ENCODE measurements at places on chromosomes 13 and 19. TPM values are rescaled to one million over a fixed set of nuclear protein-coding genes. Genes with fewer than 3 reads are reported as not detected.
A peak's percentile ranks its signal among the peaks of the same experiment; 100 is the strongest.

DNA sequence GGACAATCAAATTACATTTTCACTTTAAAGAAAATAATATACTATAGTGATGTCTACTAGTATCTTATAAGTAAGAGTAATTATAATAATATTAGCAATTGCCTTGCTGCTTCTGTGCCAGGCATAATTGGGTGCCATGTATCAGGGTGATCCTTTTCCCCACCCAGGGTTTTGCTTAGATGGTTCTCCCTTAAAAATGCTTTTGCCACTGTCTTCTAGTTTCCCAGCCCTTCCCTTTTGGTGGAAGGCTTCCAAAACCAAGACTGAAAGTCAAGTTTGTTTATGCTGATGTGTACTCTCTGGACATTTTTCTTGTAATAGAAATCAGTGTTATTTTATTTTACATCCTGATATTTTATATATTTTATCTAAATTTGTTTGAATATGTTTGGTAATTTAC, 77.8 kb downstream of the ITGBL1 start:
- H3K36me3 ChIP-seq: no peaks in the 10 kb centered on the region
- no peaks in the 10 kb centered on the region for H3K4me1 ChIP-seq
- H3K27me3 ChIP-seq: no peaks in the 10 kb centered on the region
- no peak overlapping the region for H3K27ac ChIP-seq
- H3K4me3 ChIP-seq: no peak overlapping the region
- DNase-seq: no peak

- no peaks in the 10 kb centered on the region for H3K27me3 ChIP-seq
- no peak overlapping the region for H3K27ac ChIP-seq
- no peak for DNase-seq
- no peak overlapping the region for H3K4me3 ChIP-seq
- H3K36me3 ChIP-seq: no peaks in the 10 kb centered on the region
- peaks cover 8% of the 10 kb centered on the region for H3K4me1 ChIP-seq
Observed at GRCh38 chr13:70390968-70391367, 282.7 kb upstream of the KLHL1 start.

DNA sequence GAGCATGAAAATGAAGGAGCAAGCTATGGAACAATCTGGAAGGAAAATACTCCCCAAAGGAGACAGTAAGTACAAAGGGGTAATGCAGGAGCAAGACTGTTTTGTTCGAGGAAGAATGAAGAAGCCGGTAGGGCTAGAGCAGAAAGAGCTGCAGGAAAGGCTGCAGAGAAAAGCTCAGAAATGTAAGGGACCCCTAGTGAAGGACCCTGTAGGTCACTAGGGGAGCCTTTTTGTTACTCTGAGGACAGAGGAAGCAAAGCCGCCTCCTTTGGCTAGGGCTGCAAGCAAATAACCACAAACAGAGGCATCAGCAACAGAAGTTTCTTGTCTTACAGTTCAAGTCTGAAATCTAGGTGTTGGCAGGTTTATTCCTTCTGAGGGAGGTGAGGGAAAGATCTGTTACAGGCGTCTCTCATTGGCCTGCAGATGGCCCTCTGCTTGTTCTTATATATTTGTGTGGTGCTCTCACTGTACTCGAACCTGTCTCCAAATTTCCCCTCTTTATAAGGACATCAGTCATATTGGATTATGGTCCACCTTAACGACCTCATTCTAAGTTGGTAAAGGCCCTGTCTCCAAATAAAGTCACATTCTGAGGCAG, 362.3 kb downstream of the COG6 start:
- no peaks in the 10 kb centered on the region for H3K27me3 ChIP-seq
- no peaks in the 10 kb centered on the region for H3K36me3 ChIP-seq
- H3K4me1 ChIP-seq: no peaks in the 10 kb centered on the region
- H3K4me3 ChIP-seq: no peak overlapping the region
- no peak for DNase-seq

DNA sequence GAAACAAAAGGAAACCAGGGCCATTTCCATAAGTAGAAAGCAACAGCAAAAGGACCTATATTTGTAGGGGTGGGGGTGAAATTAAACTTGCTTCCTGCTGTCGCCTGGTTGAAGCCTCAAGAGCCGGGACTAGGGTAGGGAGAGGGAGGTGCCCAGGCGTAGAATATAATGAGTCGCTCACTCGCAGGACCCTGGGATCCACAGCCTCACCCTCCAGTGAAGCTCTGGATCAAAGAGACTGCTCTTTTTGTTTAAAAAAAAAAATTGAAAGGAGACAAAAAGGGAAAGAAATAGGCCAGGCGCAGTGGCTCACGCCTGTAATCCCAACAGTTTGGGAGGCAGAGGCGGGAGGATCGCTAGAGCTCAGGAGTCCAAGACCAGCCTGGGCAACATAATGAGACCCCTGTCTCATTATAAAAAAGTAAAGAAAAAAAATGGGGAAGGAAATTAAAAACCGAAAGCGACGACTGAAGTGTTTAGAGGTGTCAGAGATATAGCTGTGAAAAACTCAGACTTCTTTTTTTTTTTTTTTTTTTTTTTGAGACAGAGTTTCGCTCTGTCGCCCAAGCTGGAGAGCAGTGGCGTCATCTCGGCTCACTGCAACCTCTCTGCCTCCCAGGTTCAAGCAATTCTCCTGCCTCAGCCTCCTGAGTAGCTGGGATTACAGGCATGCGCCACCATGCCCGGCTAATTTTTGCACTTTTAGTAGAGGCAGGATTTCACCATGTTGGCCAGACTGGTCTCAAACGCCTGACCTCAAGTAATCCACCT, 10.9 kb upstream of the ADGRE5 start:
- H3K36me3 ChIP-seq: no peaks in the 10 kb centered on the region
- no peak overlapping the region for H3K27ac ChIP-seq
- no peak for DNase-seq
- H3K27me3 ChIP-seq: peaks cover 15% of the 10 kb centered on the region
- no peak overlapping the region for H3K4me3 ChIP-seq

DNA sequence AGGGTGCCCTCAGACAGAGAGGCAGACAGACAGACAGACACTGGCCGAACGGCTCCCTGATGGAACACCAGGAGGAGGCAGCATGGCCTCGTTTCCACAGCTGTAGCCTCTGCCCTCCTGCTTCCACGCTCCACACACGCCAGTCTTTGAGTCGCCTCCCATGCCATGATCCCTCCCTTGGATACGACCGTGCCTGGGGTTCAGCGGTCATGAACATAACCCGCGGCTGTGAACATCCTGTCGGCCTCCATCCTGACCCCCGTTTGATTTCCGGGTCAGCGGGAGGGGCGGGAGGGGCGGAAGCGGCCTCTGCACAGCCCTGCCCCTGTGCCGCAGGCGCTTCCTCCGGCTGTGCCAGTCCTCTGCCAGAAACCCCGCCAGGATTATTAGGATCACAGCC, 23.4 kb downstream of the GP6 start:
- no peaks in the 10 kb centered on the region for H3K4me1 ChIP-seq
- H3K27ac ChIP-seq: no peak overlapping the region

- no peaks in the 10 kb centered on the region for H3K4me1 ChIP-seq
- no peak overlapping the region for H3K4me3 ChIP-seq
- no peak overlapping the region for H3K27ac ChIP-seq
- DNase-seq: no peak
- no peaks in the 10 kb centered on the region for H3K36me3 ChIP-seq
- no peaks in the 10 kb centered on the region for H3K27me3 ChIP-seq
Observed at GRCh38 chr13:93108111-93108601, 118.5 kb upstream of the GPC6 start.

DNA sequence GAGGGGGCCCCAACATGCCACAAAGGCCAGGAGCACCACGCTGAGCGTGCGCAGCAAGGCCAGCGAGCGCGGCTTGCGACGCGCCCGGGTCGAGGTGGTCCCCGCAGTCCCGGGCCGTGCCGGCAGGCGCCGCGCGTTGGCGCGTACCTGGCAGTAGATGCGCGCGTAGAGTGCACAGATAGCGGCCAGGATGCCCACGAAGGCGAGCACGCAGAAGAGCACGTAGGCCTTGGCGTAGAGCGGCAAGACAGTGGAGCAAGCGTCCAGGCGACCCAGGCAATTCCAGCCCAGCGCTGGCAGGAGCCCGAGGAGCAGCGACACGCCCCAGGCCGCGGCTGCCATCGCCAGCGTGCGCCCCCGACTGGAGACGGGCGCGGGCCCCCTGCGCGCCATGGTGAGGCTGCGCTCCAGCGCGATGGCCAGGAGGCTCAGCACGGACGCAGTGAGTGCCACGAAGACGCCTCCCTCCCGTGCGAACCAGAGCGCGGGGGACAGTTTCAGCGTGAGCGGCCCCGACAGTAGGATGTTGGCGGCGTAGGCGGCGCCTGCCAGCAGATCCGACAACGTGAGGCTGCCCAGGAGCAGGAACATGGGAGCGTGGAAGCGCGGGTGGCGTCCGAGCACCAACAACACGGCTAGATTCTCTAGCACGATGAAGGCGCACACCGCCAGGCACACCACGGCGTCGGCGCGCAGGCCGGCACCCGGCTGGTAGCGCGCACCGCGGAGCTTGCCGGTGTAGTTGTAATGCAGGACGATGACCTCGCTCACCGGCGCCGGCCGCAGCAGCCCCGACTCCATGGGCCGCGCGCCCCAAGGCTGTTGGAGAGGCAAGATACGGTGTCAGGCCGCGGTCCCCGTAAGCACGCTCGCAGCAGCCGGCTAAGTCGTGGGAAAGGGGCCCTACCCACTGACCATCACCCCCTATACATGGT, 2.8 kb downstream of the S1PR5 start:
- no peak overlapping the region for H3K27ac ChIP-seq
- H3K27me3 ChIP-seq: peaks cover 64% of the 10 kb centered on the region
- H3K4me3 ChIP-seq: peak overlapping the region; percentile 23
- DNase-seq: no peak

DNA sequence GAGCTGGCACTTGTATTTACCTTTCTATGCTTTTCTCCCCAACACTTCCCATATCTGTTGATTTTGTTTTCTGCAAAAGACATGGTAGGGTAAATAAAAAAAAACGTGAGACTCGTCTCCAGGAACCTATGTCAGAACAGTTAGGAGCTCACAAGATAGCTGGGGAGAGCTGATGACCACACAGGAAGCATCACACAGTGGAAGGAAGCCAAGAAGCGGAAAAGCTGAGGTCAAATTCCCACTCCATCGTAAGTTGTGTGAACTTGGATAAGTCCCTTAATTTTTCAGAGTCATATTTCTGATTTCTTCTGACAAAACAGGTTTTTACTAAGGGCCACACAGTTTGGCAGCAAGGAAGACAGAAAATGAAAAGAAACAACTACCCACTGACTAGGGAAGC, 199.6 kb downstream of the KLF5 start:
- H3K27me3 ChIP-seq: no peaks in the 10 kb centered on the region
- no peak overlapping the region for H3K27ac ChIP-seq
- no peak for DNase-seq
- no peaks in the 10 kb centered on the region for H3K4me1 ChIP-seq
- no peaks in the 10 kb centered on the region for H3K36me3 ChIP-seq

DNA sequence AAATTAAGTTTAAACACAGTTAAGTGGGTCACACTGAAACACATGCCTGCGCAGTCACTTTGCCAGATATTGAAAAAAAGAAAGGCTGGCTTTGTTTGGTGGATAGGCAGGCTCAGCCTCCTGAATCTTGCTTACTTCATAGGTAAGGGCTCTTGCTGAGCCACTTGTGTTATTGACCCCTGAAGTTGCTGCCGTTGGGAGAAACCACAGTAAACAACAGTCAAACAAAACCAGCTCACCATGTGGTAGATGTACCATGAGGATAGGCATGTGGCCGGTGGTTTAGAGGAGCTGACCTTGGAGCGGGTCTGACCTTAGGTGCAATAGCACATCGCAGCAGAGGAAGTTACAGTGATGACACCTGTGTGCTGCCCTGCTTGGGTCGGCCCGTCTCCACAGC, 52.2 kb downstream of the SPATA13 start:
- peak; percentile 51 for DNase-seq
- H3K4me3 ChIP-seq: no peak overlapping the region
- H3K36me3 ChIP-seq: no peaks in the 10 kb centered on the region
- H3K27me3 ChIP-seq: no peaks in the 10 kb centered on the region

DNA sequence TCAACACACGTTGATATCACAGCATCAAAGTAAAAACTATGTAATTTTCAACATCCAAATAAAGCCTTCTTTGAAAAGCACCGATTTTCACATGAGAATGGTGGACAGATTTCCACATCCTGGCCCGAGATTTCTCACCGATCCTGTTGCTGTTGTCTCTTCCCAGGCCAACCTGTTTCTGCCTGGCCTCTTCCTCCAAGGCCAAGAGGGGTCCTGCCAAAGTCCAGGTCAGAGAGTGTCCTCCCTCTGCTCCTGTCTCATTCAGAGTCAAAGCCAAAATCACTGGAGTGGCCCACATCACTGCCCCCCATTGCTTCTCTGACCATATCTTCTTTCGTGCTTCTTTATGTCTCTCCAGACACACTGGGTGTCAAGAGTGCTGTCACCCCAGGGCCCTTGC, 49.5 kb downstream of the CHST8 start:
- peaks cover 1% of the 10 kb centered on the region for H3K27me3 ChIP-seq
- no peak overlapping the region for H3K27ac ChIP-seq
- H3K36me3 ChIP-seq: no peaks in the 10 kb centered on the region

GRCh38 chr19:41325947-41326706, 16.2 kb downstream of the CCDC97 start:
- H3K36me3 ChIP-seq: peaks cover 8% of the 10 kb centered on the region
- H3K4me1 ChIP-seq: peaks cover 63% of the 10 kb centered on the region
- peak overlapping the region; percentile 58 for H3K27ac ChIP-seq
- H3K4me3 ChIP-seq: peak overlapping the region; percentile 61
- H3K27me3 ChIP-seq: no peaks in the 10 kb centered on the region
- DNase-seq: peak; percentile 56

DNA sequence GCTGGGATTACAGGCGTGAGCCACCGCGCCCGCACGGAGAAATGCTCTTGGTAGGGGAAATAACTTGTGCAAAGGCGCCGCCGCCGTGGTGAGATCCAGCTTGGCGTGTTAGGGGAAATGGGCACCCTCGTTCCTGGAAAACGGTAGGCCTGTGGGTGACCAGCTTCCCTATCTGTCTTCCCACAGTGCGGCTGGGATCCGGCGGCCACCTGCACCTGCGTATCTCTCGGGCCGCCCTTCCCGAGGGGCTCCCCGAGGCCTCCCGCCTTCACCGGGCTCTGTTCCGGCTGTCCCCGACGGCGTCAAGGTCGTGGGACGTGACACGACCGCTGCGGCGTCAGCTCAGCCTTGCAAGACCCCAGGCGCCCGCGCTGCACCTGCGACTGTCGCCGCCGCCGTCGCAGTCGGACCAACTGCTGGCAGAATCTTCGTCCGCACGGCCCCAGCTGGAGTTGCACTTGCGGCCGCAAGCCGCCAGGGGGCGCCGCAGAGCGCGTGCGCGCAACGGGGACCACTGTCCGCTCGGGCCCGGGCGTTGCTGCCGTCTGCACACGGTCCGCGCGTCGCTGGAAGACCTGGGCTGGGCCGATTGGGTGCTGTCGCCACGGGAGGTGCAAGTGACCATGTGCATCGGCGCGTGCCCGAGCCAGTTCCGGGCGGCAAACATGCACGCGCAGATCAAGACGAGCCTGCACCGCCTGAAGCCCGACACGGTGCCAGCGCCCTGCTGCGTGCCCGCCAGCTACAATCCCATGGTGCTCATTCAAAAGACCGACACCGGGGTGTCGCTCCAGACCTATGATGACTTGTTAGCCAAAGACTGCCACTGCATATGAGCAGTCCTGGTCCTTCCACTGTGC, 2.4 kb downstream of the GDF15 start:
- peak overlapping the region; percentile 95 for H3K4me3 ChIP-seq
- DNase-seq: peak; percentile 52

The VSTM1 gene
- not detected for total RNA-seq

The CRB3 gene
- 25.6 TPM for total RNA-seq

The ZC3H4 gene
- 10.7 TPM for total RNA-seq

The APLP1 gene
- total RNA-seq: 2.9 TPM

The B3GNT8 gene
- 2.3 TPM for total RNA-seq

The STOML3 gene
- total RNA-seq: not detected

All from HepG2 (cell line).